Naive thymus-derived CD4-positive, alpha-beta T cell (primary cell): ENCODE measurements at places on chromosomes 5 and 9. TPM values are rescaled to one million over a fixed set of nuclear protein-coding genes. Genes with fewer than 3 reads are reported as not detected.

The POLR1E gene
- polyA plus RNA-seq = 22.7 TPM

The CDX1 gene
- not detected for polyA plus RNA-seq

The CDC25C gene
- polyA plus RNA-seq = not detected

The TRAPPC13 gene
- polyA plus RNA-seq = 19.8 TPM

The SURF1 gene
- polyA plus RNA-seq = 128 TPM

The PRRT1B gene
- polyA plus RNA-seq = not detected

The ATP10B gene
- not detected for polyA plus RNA-seq

The PLAC8L1 gene
- not detected for polyA plus RNA-seq

The WHRN gene
- not detected for polyA plus RNA-seq

The TSSK1B gene
- not detected for polyA plus RNA-seq

The MAP1B gene
- polyA plus RNA-seq = 0.06 TPM

The NR2F1 gene
- not detected for polyA plus RNA-seq

The CDKN2B gene
- not detected for polyA plus RNA-seq

The C5orf58 gene
- polyA plus RNA-seq = 1.6 TPM

The KIAA0825 gene
- 0.38 TPM for polyA plus RNA-seq

The SPINK1 gene
- not detected for polyA plus RNA-seq

The EPB41L4B gene
- not detected for polyA plus RNA-seq

The LECT2 gene
- polyA plus RNA-seq = not detected

The RNF208 gene
- not detected for polyA plus RNA-seq

The SH3TC2 gene
- not detected for polyA plus RNA-seq

The FCN2 gene
- not detected for polyA plus RNA-seq

The FGF10 gene
- polyA plus RNA-seq = not detected

The PCDHGB7 gene
- not detected for polyA plus RNA-seq

The RLN2 gene
- 5.6 TPM for polyA plus RNA-seq
